ENCODE measurements at places on chromosomes 11 and 22.

DNA sequence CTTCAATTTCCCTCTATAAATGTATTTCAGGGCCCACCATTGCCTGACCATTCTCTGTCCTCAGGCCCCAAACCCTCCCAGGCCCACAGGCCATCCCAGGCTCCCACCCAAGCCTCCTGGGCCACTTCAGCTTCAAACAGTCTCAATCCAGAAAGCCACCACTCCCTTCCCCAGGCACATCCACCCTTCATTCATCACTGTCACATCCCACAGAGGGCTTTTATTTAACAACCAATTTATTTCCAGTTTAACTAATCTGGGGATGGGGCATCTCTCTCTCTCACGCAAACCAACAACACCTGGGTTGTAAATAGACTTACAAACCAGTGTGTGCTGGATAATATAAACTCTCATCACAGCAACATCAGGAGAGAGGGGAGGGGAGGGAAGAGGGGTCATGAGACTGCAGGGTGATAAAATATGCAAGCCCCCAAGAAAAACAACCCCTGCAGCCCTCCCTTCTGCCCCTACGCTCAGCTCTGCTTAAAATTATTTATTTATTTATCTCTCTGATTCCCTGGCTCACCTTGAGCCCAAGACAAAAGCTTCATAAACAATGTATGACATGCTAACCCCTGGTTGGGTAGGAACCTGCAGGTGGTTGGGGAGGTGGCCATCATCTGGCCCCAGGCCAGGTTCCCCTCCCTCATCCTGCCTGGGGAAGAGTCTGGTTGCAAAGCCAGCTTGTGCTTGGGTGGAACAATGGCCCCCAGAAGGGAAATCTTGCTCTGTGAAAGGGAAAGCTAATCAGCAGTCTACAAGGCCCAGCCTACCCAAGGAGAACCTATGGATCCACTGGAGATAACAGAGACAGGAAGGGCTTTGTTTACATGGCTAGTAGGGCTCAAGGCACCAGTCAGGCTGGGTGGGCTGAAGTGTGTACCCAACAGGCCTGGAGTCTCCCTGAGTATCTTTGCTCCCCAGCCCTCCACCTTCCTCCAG lies 359.2 kb downstream of the BUD13 start:
- DNase-seq: no peak

DNA sequence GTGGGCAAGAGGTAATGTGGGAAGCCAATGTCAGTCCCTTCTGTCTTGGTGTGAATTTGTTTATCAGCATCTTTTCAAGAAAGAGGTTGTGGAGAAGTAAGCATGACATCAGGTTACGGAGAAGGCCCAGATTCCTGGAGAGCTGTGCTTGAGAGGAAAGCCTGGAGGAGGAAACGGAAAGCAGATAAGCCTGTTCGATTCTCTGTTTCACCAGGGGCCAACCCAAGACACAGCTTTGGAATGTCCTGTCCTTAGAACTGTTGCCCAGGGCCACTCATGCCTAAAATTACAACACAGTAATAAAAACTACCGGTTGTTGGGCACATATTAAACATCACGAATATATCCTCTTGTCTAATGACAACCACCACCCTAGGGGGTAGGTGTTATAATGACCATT lies 148.5 kb downstream of the NAV2 start:
- DNase-seq: no peak

- no peak for DNase-seq
Observed at GRCh38 chr11:111676878-111677585, 74.8 kb downstream of the SIK2 start.

DNA sequence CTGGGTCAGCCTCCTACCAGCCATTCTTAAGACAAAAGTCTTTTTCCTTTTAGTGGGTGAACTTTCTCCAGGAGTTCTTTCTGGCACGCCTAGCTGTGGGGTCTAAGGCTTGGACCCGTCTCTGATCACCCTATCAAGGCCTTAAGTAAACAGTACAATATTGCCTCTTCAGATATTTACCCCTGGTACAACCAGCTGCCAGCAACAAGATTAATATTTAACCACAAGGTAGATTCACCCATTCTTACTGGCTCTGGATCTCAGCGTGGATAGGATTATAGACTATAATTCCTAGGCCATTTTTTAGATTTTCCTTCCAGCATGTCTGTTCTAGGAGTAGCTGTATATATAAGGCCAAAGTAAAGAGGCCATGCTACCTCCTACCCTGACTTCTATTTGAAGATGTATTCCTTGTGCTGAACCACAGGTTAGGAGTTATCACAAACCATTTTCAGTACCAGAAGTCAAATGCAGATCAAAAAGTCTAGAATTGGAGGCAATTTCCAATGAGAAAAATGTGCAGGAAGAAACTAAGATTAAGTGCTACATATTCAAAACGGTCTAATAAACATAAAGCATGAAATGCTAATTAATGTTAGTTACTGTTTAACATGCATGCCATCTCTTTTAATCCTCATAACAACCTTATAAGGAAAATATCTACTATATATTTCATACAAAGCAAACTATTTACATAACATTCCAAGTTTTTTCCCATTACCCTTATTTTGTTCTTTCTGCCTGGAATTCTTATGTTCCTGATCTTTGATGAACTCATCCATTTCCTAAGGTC lies 110.0 kb upstream of the SYN3 start:
- no peak for DNase-seq
